ENCODE measurements at places on chromosomes 3 and 15.

GRCh38 chr3:173993299-173993698 lies 595.8 kb downstream of the NLGN1 start:
- no peak for DNase-seq

DNA sequence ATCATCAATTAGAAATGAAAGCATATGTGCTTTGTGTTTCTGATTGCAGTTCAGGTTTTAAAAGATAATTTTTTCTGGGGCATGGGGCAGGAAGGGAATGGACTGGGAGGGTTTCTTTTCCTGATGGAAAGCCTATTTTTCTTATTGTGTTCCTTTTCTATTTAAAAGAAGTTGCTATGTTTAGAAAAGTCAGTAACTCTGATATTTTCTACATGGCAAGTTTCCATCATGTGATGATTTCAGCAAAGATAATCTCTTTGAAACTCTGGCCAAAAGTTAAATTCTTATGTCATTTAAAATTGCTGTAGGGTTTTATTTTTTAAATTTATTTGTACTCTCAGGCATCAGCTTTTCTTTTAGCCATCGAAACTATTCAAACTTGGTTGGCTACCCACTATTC lies 601.2 kb downstream of the FOXP1 start:
- no peak for DNase-seq

DNA sequence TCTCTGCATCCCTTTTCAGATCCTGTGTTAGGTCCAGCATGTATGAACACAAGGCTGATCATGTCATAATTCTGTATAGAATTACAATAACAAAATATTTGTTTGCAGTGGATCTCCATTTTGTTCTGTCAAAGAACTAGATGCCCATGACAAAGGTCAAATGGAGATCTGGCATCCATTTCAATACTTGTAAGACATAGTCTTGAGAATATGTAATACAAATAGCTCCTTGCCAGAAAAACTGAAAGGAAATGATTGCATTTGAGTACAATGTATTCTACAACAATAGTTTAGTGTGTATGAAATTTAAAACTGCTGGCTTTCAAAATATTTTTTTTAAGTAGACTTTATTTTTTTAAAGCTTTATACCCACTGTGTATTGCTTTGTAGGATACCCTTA lies 101.1 kb downstream of the CMSS1 start:
- no peak for DNase-seq

DNA sequence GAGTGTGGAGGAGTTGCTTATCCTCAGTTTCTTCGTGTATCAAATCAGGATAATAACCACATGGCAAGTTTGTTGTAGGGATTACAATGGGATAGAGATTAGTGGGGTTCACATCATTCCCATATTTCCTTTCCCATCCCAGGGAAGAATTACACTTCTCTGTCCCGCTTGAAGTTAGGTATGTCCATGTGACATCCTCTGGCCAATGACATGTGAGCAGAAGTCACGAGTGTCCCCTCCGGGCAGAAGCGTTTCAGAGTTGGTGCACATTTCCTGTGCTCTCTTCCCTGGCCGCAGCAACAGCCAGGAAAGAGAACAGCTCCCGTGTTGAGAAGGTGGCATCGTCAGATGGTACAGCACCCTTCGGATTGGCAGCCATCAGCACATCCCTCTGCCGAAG lies 36.7 kb upstream of the HES1 start:
- no peak for DNase-seq

DNA sequence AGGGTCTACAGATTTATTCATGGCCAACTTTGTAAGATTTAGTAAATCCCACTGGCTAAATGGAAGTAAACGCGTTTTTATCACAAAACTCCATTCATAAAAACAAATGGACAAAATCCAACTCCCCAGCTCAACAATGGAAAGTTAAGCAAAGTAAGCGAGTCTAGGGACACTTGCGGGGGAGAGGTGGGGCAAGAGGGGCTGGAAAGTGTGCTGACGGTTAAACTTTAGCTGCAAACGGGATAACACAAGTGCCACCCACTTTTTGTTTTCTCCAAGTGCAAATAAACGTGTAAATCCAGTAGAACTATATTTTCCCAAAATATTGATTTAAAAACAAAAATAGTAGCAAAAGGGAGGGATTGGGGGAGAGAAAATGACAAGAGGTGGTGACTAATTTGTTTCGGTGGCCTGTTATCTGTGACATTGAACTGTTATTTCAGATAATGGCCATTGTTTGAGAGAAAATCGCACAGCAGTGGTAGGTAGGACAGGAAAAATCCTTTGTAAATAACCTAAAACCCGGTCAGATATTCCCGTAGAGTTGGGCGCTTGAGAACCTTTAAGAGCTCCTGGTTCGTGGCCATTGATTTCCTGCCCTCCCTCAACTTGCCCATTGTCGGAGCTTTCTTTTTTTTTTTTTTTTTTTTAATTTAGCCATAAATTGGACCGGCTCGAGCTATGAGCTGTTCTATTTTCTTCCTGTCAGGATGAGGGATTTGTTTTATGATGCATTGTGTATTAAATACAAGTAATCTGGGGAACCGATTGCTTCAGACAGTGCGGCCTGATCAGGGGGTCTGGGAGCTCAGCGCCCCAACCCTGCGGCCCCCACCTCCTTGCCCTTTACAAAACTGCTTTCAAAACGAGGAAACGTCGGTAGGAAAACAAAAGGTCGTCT lies 514.8 kb downstream of the MECOM start:
- DNase-seq, result no peak

DNA sequence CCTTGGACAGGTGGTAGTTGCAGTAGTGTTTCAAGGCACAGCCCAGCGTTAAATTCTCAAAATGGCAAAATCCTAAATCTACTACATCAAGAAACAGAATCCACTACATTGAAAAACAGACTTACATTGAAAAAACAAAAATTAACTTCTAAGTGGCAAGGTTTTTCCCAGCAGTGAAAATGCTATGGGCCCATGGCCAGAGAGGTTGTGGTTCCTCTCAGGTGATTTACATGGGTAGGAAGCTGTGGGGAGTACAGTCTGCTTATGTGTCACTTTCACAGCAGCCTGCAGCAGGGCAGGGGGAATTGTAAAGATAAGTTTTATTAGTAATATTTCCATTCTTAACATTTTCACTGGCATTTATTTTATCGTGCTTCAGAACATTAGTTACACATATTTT lies 24.9 kb downstream of the TTC14 start:
- no peak for DNase-seq

GRCh38 chr3:70774641-70775040 lies 462.2 kb upstream of the MDFIC2 start:
- no peak for DNase-seq

DNA sequence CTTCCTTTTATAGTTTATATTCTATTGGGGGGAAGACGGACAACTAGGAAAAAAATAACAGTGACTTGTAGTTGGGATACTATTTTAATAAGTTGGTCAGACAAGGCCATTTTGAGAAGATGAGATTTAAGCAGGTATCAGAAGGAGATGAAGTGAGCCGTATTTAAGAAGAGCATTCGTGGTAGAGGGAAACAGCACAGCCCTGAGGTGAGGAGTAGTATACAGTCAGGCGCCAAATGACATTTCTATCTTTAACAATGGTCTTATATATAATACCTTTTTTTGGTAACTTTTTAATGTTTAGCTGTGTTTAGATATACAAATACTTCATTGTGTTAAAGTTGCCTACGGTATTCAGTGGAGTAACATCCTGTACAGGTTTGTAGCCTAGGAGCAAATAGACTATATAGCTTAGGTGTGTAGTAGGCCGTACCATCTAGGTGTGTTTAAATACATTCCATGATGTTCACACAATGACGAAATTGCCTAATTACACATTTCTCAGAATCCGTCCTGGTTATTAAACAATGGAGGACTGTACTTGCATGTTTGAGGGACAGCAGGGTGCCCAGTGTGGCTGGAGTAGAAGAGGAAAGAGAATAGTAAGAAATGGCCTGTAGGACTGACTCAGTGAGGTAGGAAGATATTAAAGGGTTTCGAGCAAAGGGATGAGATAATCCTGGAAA lies 1.6 kb downstream of the NKTR start:
- DNase-seq, result no peak

DNA sequence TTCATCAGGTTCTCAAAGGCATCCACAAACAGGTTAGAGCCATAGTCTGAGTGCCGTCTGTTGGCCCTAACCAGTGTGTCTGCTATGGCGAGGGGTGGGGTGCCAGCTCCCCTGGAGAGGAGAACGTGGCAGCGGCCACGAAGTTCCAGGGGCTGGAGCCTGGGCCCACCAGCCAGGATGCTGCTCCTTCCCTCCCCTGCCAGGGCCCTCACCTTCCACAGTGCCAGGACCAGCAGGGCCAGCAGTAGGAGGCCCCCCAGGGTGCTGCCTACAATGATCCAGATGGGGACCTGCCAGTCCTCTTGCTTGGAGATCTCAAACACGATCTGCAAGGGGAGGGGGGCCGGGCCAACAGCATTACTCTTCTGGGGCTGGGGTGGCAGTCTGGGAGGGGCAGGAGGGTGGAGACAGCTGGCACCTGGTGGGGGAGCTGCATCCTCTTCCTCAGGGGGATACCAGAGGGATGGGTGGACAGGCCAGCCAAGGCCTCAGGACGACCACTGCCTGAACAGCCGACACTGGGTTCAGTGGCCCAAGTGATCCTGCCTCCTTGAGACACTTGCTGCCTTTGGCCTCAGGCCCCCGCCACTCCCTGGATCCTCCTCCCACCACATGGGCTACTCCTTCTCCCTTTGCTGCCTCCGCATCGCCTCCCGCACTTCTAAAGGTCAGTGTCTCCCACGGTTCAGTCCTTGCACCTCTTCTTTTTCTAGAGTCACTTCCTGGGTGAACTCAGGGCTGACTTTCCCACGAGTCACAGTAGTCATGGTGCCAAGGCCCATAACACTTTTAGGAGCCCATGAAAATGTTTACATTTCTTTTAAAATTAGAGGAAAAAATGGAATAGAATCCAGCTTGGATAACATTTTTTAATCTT lies 26.3 kb downstream of the FEM1B start:
- DNase-seq, result no peak

Data from stimulated activated CD8-positive, alpha-beta memory T cell treated with anti-CD3 and anti-CD28 coated beads, Interleukin-2, amount 100 ng/mL, for 1 hour (primary cell).